ENCODE measurements at places on chromosomes 6 and 20. TPM values are rescaled to one million over a fixed set of nuclear protein-coding genes. Genes with fewer than 3 reads are reported as not detected.

DNA sequence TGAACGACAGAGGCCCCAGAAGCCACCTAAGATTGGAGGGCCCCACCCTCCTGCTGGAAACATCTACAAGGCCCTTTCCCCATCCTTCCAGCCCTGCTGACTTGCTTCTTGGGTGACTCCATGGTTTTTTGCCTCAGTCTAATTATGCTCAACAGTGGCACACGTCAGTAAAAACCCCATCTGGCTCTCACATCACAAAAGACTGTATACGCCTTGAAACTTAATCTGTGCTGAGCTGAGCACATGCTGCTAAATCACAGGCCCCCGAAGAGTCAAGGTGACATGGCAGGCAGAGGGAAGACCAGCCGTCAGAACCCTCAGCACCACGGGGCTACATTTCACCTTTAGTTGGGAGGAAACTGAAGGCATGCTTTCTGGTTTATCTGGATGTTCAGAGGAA, 323.1 kb downstream of the CDH26 start:
- DNase-seq, result no peak

DNA sequence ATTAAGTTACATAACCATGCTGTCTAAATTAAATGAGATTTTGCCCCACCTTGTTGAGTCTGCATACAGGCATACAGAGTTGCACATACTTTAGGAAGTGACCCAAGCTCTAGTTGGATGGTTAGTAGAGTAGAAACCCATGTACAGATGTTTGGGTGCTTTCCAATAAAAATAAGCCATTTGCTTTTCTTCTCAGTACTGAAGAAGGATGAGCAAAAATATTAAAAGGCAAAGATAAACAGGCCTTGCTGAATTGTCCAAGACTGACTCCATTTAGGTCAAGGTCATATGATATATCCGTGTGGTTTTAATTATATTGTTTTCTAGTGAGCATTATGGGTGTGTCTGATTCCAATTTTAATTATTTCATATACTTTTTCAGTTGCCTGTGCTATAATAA, 589.4 kb downstream of the RFPL4B start:
- DNase-seq, result no peak

SIRPD gene
- not detected for total RNA-seq

PROKR2 gene
- not detected for total RNA-seq

GRCh38 chr6:41630946-41631345, 7.3 kb upstream of the MDFI start:
- DNase-seq, result no peak

DNA sequence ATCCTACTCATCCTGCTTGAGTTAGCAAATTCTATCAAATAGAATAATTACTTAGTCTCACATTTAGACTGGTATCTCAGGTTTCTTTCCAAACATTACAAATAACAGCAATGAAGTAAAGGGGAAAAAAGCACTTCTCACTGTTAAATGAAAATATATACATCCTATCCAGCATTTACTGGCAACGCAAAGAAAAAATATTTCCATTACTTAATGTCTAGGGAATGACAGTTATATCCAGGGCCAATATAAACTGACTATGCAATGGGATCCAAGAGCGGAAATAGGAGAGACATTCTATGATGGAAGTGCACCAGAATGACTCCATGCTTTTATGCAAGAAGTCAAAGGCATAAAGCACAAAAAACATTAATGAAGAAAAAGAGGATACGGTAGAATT, 60.3 kb downstream of the ME1 start:
- no peak for DNase-seq

DNA sequence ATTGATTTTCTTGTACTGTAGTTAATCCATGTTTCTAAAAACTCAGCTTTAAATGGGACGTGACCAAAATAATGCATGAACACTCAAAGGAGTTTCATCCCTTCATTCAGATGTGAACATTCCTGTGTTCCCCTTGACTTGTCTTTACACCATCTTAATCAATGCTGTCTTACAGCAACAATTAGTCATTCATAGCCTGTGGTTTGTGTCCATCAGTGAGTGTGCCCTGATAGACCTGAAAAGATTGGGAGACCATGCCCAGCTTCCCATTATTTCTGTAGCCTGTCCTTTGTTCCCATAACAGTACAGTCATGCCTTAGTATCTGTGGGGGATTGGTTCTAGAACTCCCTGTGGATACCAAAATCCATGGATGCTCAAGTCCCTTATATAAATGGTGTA, 23.9 kb downstream of the NT5E start:
- no peak for DNase-seq

DNA sequence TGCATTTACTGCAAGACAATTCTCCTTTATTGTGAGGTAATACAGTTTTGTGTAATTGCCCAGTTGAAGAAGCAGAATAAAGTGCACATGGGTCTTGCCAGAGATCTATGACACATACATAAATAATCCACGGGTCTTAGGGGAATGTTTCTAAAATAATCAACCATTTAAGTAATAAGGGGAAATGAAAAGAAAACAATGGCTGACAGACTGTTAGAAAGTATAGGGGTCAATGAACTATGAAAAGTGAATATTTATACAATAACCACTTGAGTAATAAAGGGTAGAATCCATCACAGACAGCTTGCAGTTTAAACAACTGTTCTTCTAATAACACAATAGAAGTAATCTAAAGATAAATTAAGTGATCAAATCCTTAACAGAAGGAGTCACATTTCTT, 477.2 kb downstream of the EYS start:
- no peak for DNase-seq

- no peak for DNase-seq
These were observed 596.7 kb downstream of the EPM2A start for GRCh38 chr6:145138469-145139139.

DNA sequence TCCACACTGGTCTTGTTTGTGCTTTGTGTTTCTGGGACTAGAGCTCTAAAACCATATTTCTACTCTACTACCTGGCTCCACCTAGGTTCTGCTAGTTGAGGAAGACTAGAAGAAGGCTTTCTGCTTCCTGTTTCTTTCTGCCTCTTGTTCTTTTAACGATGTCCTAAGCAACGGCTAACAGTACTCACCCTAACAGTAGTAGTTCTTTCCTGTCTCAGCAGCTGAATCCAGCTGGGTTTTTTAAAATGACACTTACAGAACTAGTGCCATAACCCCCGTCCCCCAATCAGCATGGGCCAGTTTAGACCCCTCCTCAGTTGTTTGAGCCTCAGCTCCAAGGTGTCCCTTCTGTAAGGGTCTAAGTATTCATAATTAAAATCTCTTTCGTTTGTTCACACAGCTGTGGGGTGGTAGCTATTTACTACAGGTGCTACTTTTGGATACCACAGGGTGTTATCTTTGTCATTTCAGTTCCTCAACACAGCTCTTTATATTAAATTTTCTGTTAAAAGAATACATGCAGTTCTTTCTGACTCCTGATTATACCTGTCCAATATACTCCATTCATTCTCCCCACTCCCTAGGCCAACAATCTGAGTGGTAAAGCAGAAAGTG, 790.2 kb downstream of the DHX35 start:
- DNase-seq, result no peak

DNA sequence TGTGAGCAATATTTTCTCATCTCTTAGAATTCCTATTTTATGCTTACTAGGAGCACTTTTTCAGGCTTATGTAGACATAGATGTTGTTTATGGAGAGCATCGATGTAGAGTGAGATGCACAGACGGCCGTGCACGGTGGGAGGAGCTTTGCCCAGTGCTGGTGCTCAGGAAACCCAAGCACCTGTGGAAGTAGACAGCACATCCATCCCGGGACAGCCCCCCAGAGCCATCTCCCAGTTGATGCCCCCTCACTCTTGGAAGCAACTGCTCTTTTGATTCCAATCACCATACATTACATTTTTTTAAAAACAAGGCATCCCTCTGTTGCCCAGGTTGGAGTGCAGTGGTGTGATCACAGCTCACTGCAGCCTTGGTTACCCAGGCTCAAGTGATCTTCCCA, 143.7 kb downstream of the SMOC2 start:
- no peak for DNase-seq

GRCh38 chr6:12605888-12606345, 110.7 kb upstream of the PHACTR1 start:
- DNase-seq, result peak; percentile 53

DNA sequence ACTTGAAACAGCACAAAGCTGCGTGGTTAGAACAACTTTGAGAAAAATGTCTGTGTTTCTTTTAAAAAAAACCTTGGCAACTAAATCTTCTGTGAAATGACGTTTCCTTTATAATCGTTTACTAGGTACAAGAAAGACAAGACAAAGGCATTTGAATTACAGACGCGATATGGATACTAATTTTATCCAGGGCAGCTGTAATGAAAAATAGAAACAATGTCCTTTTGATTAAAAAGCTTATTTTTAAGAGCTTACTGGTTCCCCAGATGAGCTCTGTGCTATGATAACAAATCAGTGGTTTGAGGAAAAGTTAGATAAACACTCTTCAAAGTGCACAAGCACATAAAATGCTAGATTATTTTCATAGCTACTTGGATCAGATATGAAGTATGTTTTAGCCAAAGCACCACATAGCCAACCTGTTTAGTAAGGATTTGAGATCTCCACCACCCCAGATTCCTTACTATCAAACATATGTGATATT, 1.6 kb upstream of the SYNCRIP start:
- DNase-seq, result no peak

- DNase-seq, result no peak
These were observed 557.8 kb upstream of the SLC35B3 start for GRCh38 chr6:8993111-8993510.

GMPR gene
- 5.5 TPM for total RNA-seq

GRCh38 chr20:21324126-21324525, 21.0 kb downstream of the XRN2 start:
- DNase-seq, result no peak

GRCh38 chr6:125294925-125295324, 6.8 kb downstream of the HDDC2 start:
- no peak for DNase-seq

DNA sequence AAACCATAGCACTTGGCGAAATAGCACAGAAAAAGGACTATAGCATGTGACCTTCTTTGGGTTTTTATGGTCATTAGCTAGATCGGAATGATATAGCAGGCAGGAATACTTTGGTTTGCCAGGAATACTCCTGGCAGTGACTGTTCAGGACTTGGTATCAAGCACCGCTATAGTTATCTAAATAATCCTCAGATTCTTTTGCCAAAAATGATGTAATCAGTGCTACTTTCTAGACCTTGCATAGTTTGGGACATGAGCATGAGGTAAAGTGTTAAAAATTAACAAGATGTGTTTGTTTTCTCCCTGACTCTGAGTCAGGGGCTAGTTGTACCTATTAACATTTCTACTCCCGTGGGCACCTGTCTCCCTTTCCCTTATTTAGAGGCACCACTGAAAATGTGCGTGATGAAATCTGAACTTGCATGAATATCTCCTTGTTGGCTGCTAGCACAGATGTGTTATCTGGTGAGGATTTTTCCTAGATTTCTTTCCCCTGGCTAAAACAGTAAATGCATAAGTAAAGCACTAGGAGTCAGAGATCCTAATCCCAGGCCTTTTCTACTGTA, 511.0 kb downstream of the CDKAL1 start:
- no peak for DNase-seq

GRCh38 chr20:24842918-24843715, 106.0 kb upstream of the CST7 start:
- DNase-seq, result no peak

DNA sequence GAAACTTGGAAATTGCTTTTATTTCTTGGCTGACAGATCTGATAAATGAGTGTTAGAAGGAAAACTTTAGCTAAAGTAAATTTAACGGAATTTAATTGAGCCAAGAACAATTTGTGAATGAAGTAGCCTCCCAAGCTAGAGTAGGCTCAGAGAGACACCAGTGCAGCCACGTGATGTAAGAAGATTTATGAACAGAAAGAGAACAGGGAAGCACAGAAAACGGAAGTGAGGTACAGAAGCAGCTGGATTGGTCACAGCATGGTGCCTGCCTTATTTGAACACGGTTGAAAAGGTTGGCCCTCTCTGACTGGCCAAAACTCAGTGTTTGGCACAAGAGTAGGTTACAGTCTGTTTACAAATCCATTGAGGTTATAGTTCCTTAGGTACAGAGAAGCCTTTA, 29.5 kb upstream of the IFNGR1 start:
- DNase-seq, result no peak

GRCh38 chr6:89221129-89221528, 4.0 kb upstream of the GABRR1 start:
- DNase-seq, result no peak

- no peak for DNase-seq
These were observed 5.8 kb downstream of the TXNDC5 start for GRCh38 chr6:7904654-7905319.

- DNase-seq, result no peak
These were observed 56.8 kb downstream of the KCNS1 start for GRCh38 chr20:45044084-45044573.

GRCh38 chr20:4775322-4776078, 53.8 kb downstream of the PRND start:
- no peak for DNase-seq

DNA sequence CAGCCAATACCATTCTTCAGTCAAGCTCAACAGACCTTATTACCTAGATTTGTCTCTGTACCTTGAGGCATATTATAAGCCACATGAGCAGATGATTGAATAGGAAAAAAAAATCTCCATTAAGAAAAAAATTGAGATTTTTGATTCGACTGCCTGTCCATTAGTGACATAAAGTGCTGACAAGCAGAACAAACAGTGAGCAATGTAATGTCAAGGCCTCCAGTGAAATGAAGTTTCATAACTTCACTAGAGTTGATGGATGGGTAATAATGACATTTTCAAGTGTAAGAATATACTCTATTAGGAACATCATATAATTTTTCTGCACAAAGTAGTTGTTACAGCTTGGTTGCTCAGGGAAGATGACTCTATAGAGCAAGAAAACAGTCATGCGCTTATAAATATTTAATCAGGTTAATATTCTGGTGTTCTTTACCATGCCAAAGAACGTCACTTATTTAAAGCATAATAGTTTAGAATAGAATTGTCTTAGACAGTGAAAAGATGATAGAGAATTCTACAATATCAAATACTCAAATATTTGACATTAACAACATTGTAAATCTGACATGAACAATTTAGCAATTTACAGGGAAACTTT, 783.7 kb downstream of the EPHA7 start:
- DNase-seq, result no peak

C20orf202 gene
- total RNA-seq, result not detected

GRCh38 chr6:156720691-156721685, 56.2 kb upstream of the ARID1B start:
- DNase-seq, result peak; percentile 61

DNA sequence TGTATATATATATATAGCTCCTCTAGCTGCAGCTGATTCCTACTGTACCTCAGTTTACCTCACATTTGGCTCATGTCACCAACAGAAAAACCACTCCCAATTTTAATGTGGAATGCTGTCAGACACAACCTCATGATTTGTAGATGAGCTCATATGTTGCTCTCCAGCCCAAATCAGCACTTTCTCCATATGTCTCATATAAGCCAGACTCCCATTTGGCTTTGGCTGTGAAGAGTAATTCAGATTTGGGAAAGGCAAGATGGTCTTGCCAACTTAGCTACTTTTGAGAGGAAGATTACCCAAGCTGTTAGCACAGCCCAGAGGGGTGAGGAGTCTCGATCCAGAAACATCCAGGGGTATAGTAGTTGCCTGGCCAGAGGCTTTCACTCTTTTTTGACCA, 342.2 kb upstream of the NT5E start:
- no peak for DNase-seq

GRCh38 chr20:25033265-25033923, 24.5 kb downstream of the ACSS1 start:
- DNase-seq, result no peak

TTK gene
- not detected for total RNA-seq

GRCh38 chr6:49772285-49772684, 14.8 kb downstream of the PGK2 start:
- no peak for DNase-seq
